Stomach (tissue), 19 donors: ENCODE measurements at places on chromosomes 4 and X. TPM values are rescaled to one million over a fixed set of nuclear protein-coding genes. Genes with fewer than 3 reads are reported as not detected.
A peak's percentile ranks its signal among the peaks of the same experiment; 100 is the strongest.

HPGDS gene
- total RNA-seq, result 2.6 TPM

TEX13C gene
- not detected for total RNA-seq

TEX13B gene
- total RNA-seq, result not detected

AKAP14 gene
- not detected for total RNA-seq

DNA sequence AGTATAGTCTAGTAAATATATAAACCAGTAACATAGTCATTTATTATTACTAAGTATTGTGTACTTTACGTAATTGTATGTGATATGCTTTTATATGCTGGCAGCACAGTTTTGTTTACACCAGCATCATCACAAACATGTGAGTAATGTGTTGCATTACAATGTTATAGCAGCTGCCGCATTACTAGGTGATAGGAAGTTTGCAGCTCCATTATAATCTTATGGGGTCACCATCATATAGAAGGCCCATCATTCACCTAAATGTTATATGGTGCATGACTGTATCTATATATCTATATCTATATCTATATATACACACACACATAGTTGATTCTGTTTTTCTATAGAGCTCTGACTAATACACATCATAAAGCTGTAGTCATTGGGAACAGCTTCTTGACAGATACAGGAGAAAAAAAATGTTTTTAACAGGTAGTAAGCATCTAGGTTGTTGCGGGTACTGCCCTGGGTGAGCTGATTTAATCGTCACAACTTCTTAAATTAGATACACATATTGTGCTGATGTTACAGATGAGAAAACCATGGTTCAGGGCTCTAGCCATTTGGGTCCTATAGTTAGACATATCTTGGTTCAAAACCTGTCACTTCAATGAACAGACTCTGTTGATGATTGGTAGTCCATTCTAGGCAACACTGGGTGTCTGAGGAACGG is 77.9 kb downstream of the CLNK start:
- no peak overlapping the region for H3K27ac ChIP-seq
- no peaks in the 10 kb centered on the region for H3K27me3 ChIP-seq
- no peaks in the 10 kb centered on the region for H3K36me3 ChIP-seq
- no peaks in the 10 kb centered on the region for H3K4me1 ChIP-seq
- no peak overlapping the region for H3K4me3 ChIP-seq

- H3K4me3 ChIP-seq, result no peak overlapping the region
- H3K27ac ChIP-seq, result no peak overlapping the region
- DNase-seq, result no peak
These were observed 207.6 kb upstream of the NR3C2 start for GRCh38 chr4:148649652-148650331.

DNA sequence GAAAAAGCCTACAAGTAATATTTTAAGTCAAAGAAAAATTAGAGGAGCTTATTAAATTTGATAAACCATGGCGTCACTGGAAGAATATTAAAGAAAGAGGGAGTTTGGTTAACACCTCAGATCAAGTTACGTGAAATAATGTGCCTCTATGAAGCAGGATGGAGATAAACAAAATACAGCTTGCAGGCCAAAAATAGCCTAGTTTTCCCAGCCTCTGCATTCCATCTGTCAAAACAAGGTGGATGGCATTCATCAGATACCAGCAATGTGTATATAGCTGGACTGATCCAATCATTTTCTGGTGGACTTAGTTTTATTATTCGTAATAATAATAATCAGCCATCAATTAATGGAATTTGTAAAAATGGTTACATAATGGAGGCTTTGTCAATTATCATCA is 230.7 kb downstream of the NR3C2 start:
- H3K4me1 ChIP-seq, result peaks cover 19% of the 10 kb centered on the region
- H3K4me3 ChIP-seq, result no peak overlapping the region
- no peaks in the 10 kb centered on the region for H3K27me3 ChIP-seq
- H3K36me3 ChIP-seq, result no peaks in the 10 kb centered on the region
- H3K27ac ChIP-seq, result no peak overlapping the region
- DNase-seq, result peak; percentile 12

DNA sequence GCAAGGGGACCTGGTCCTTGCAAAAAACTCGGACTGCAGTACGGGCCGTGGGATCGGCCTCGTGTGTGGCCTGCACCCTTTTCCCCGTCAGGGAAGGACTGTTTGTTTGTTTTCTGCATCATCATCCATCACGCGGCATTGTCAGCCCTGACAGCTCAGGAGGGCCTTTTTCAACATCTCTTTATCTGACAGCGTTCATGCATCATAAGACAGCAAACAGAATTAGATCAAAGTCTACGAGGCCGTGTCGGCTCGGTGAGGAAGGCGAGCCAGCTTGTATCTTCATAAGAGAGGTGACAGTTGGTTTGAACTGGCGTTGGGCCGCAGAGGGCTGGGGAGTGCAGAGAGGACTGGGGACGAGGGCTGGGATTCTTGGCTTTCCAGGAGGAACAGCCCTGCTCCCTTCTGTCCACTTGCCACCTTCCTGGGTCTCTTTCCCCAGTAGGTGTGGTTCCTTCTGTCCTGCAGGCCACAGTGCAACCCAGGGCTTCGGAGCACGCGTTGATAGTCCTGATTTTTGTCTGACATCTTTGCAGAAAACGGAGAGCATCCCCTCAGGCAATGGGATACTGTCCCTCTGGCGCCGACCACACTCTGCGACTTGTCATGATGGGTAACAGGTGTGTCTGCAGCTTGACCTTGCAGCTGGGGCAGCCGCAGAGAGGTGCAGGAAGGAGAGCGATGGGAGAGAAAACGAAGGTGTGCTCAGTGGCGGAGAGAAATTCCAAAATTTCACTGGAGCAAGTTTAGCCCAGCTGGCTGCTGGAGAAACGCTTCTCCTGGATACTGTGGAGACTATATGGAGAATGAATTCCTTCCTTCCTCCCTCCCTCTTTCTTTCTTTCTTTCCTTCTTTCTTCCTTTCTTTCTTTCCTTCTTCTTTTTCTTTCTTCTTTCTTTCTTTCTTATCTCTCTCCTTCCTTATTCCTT is 104.0 kb upstream of the SHOX start:
- no peak for DNase-seq
- no peaks in the 10 kb centered on the region for H3K36me3 ChIP-seq
- H3K4me3 ChIP-seq, result no peak overlapping the region
- no peaks in the 10 kb centered on the region for H3K27me3 ChIP-seq
- no peaks in the 10 kb centered on the region for H3K4me1 ChIP-seq

GRCh38 chr4:7364979-7365378 is 69.8 kb downstream of the PSAPL1 start:
- no peak overlapping the region for H3K4me3 ChIP-seq
- no peaks in the 10 kb centered on the region for H3K36me3 ChIP-seq
- H3K4me1 ChIP-seq, result peaks cover 41% of the 10 kb centered on the region
- H3K27me3 ChIP-seq, result peaks cover 21% of the 10 kb centered on the region

DNA sequence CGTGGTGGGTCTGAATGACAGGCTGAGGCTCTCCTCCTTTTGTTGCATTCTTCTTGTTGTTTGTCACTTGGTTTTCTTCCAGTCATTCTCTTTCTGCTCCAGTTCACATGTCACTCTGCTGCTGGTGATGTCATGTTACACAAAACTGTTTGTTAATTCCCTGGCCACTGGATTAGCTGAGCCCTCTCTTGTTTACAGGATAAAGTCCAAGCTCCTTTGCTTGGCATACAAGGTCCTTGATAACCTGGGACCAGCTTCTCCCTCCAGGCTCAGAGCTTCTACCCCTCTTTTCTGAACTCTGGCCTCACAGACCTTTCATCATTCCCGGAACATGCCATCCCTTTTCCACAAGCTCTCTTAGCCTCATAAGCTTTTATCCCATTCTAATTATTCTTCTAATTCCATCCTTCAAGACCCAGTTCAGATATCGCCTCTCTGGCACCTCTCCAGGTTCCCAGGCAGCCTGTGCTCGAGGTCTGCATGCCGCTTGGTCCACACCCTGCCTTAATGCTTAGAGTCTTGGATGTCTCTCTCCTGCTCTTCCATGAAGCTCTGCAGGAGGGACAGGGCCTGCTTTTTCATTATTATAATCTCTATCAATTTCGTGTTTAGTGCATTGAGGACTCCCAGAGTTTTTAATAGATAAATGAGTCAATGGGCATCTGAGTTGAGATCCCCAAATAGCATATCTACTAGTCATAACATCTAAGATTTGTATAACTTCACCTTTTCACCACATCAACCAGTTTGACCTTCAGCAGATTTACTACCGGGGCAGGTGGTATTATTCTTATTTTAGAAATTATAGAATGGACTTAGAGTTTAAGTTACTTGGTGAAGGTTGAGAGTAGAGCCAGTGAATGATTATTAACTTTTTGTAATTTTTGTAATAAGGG is 98.7 kb downstream of the TMEM131L start:
- no peaks in the 10 kb centered on the region for H3K27me3 ChIP-seq
- peaks cover 37% of the 10 kb centered on the region for H3K4me1 ChIP-seq
- H3K36me3 ChIP-seq, result peaks cover 9% of the 10 kb centered on the region
- peak overlapping the region; percentile 35 for H3K27ac ChIP-seq
- no peak overlapping the region for H3K4me3 ChIP-seq

- H3K27ac ChIP-seq, result peak overlapping the region; percentile 91
- peaks cover 8% of the 10 kb centered on the region for H3K4me1 ChIP-seq
- H3K36me3 ChIP-seq, result no peaks in the 10 kb centered on the region
These were observed 645 bp upstream of the RAB28 start for GRCh38 chr4:13484749-13485221.
